ENCODE measurements at places on chromosomes 3 and 15. TPM values are rescaled to one million over a fixed set of nuclear protein-coding genes. Genes with fewer than 3 reads are reported as not detected.

Gene FBXL2
- 20.2 TPM for total RNA-seq

Gene NPTN
- total RNA-seq, result 154 TPM

Gene FOXB1
- total RNA-seq, result not detected

Gene UACA
- total RNA-seq, result 107 TPM

Gene NGLY1
- 28.6 TPM for total RNA-seq

Gene TMEM43
- 131 TPM for total RNA-seq

Gene ADAMTS7
- total RNA-seq, result 10.9 TPM

Measured in smooth muscle cell of trachea (primary cell).